Mesendoderm (in vitro differentiated cells): ENCODE measurements at places on chromosomes 13 and 19.
A peak's percentile ranks its signal among the peaks of the same experiment; 100 is the strongest.

- no peak overlapping the region for H3K27ac ChIP-seq
- no peaks in the 10 kb centered on the region for H3K27me3 ChIP-seq
- H3K4me1 ChIP-seq, result peaks cover 2% of the 10 kb centered on the region
- no peak overlapping the region for H3K4me3 ChIP-seq
Measured at GRCh38 chr13:75102001-75102716, 379.8 kb downstream of the TBC1D4 start.

DNA sequence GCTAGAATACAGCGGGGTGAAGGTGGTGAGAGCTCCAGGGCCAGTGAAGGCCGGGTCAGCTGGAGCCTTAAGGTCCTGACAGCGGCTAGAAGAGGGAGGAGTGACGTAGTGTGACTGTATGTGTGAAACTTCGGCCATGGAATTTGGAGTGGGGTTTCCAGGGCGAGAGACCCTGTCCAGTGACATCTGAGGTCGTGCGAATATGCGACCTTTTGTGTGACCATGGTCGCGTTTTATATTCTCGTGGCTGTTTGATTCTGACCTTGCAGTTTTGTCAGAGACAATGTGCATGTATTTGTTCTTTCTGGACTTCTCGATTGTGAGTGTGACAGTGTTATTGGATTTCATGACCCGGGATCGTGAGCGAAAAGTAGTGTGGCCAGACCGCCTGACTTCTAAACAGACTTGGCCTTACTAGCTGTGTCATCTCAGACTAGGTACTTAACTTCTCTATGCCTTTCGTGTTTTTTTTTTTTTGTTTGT is 405 bp upstream of the ZNF569 start:
- peaks cover 2% of the 10 kb centered on the region for H3K36me3 ChIP-seq
- H3K4me3 ChIP-seq, result peak overlapping the region; percentile 23
- no peaks in the 10 kb centered on the region for H3K4me1 ChIP-seq
- no peak for DNase-seq
- H3K27me3 ChIP-seq, result no peaks in the 10 kb centered on the region

- no peaks in the 10 kb centered on the region for H3K36me3 ChIP-seq
- H3K27me3 ChIP-seq, result no peaks in the 10 kb centered on the region
- peaks cover 13% of the 10 kb centered on the region for H3K4me1 ChIP-seq
- H3K27ac ChIP-seq, result no peak overlapping the region
Measured at GRCh38 chr13:114109641-114110041, 22.8 kb downstream of the RASA3 start.

GRCh38 chr19:52941941-52942385 is 18.7 kb upstream of the ZNF888 start:
- peak overlapping the region; percentile 56 for H3K27ac ChIP-seq
- H3K4me3 ChIP-seq, result peak overlapping the region; percentile 88
- no peaks in the 10 kb centered on the region for H3K4me1 ChIP-seq

DNA sequence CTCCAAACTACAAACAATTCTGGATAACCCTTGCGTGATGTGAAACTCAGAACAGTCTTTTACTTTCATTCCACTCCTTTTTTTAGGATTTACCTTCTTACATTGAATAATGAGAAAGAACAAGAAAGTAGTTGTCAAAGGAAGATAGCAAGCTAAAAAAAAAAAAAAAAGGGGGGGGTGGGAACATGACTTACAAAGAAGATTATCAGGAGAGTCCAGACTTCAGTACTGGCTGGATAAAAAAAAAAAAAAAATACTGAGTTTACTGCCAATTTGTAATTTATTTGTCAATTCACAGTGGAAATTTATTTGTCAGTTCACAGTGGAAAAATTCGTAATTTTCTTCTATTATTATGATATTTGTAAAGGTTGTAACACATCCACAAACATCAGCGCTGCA is 792.4 kb upstream of the SLITRK5 start:
- no peaks in the 10 kb centered on the region for H3K27me3 ChIP-seq
- no peak overlapping the region for H3K27ac ChIP-seq
- H3K36me3 ChIP-seq, result no peaks in the 10 kb centered on the region
- peaks cover 3% of the 10 kb centered on the region for H3K4me1 ChIP-seq

GRCh38 chr13:27130979-27131623 is 40.5 kb downstream of the USP12 start:
- H3K4me1 ChIP-seq, result no peaks in the 10 kb centered on the region
- H3K27ac ChIP-seq, result no peak overlapping the region
- H3K36me3 ChIP-seq, result no peaks in the 10 kb centered on the region
- peak; percentile 45 for DNase-seq
- H3K27me3 ChIP-seq, result no peaks in the 10 kb centered on the region
- H3K4me3 ChIP-seq, result no peak overlapping the region

DNA sequence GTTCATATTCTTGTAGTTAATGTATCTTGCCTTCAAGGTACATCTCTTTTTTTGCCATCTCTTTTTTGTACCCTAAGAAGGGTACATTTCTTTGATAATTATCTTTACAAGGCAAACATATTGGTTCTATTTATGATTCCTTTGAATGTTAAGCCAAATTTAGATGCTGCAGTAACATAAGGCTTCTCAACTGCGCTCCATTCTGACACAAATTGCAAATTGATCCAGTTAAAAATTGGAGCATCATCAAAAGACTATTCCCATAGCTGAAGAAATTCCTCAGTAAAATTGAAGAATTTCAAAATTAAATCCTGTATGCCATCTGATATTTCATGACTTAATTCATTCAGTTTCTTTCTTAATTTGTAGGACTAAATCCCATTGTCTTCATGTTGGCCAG is 2.7 kb upstream of the ZNF780A start:
- H3K27me3 ChIP-seq, result no peaks in the 10 kb centered on the region
- no peak for DNase-seq

DNA sequence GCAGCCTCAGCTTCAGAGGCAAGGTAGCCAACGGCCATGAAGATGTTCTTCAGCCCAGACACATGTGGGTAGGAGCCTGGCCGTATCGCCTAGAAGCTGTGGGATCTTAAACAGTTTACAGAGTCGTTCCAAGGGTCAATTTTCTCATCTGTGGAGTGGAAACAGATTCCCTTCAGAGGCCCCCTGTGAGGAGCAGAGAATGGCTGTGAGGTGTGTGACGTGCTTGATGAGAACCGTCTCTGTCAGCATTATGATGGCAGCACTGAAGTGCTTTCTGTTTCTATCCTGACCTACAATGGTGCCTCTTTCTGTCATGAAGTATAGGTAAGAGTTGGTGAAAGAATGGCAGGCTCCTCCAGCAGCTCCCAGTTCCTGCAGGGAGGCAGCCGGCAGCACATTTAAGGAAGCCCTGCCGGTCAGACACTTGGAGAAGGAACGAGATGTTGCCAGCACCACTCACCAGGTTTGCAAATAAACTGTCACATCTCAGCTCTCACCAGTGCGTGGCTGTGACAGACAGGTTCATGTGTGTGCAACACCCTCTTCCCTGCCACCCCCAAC is 277.3 kb downstream of the FOXO1 start:
- H3K27ac ChIP-seq, result no peak overlapping the region
- no peak overlapping the region for H3K4me3 ChIP-seq
- H3K4me1 ChIP-seq, result no peaks in the 10 kb centered on the region
- no peak for DNase-seq
- no peaks in the 10 kb centered on the region for H3K27me3 ChIP-seq
- no peaks in the 10 kb centered on the region for H3K36me3 ChIP-seq

- H3K4me1 ChIP-seq, result no peaks in the 10 kb centered on the region
- no peaks in the 10 kb centered on the region for H3K36me3 ChIP-seq
- no peak overlapping the region for H3K27ac ChIP-seq
Measured at GRCh38 chr13:59885076-59885475, 278.7 kb downstream of the DIAPH3 start.

DNA sequence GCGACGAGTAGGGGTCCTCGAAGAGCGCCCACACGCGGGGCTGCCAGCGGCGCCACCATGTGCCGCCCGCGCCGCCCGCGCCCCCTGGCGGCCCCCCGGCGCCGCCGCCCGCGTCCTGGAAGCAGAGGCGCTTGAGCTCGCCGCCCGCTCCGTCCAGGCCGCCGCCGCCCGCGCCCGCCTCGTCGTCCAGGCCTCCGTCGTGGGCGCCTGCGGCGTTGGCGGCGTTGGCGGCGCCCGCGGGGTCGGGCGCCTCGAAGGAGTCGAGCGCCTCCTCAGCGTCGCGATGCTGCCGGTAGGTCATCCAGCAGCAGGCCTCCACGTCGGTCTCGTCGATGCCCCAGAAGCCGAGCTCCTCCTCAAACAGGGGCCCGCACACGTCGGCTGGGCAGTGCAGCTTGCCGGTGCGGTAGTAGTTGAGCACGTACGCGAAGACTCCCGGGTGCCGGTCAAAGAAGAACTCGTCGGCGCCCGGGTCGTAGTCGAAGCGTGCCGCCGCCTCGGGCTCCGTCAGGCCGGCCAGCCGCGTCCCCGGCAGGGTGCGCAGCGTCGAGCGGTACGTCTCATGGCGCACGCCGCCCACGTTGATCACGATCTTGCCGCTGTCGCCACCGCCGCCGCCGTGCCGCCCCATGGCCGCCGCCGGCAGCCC is 829 bp downstream of the KCNC3 start:
- H3K4me1 ChIP-seq, result peaks cover 6% of the 10 kb centered on the region
- H3K36me3 ChIP-seq, result no peaks in the 10 kb centered on the region
- DNase-seq, result peak; percentile 36

DNA sequence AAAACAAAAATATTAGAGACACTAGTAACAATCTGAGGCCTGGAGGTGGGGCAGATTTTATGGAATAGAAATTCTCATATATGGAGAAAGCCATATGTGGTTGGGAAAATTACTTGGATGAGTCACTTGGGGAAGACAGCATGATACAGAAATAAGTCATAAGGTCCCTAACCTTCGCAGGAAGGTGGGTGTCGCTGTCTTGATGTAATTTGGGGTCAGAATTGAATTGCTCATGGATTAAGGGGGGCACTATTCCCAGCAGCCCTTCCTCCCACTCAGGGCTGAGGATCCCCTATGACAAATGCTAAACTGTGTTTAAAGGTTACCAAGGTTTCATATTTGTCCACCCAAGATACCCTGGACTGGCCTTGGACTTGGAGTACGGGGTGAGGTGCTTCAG is 5.0 kb downstream of the RDH8 start:
- H3K36me3 ChIP-seq, result no peaks in the 10 kb centered on the region
- no peak for DNase-seq
- no peaks in the 10 kb centered on the region for H3K4me1 ChIP-seq
- H3K27ac ChIP-seq, result no peak overlapping the region

DNA sequence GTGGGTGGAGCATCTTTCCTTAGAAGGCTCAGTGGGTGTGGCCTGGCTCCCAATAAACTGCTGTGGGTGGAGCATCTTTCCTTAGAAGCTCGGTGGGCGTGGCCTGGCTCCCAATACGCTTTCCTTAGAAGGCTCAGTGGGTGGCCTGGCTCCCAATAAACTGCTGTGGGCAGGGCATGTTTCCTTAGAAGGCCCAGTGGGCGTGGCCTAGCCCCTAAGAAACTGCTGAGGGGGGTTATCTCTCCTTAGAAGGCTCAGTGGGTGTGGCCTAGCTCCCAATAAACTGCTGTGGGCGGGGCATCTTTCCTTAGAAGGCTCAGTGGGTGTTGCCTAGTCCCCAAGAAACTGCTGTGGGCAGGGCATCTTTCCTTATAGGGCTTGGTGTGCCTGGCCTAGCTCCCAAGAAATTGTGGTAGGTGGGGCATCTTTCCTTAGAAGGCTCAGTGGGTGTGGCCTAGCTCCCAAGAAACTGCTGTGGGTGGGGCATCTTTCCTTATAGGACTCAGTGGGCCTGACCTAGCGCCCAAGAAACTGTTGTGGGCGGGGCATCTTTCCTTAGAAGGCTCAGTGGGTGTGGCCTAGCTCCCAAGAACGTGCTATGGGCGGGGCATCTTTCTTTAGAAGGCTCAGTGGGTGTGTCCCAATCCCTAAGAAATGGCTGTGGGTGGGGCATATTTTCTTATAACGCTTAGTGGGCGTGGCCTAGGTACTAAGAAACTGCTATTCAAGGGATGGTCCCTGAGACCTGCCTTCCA is 10.3 kb downstream of the HSH2D start:
- H3K36me3 ChIP-seq, result no peaks in the 10 kb centered on the region
- H3K4me1 ChIP-seq, result no peaks in the 10 kb centered on the region
- DNase-seq, result peak; percentile 40
- no peak overlapping the region for H3K27ac ChIP-seq

GRCh38 chr19:11494634-11495285 is 10.9 kb downstream of the ZNF653 start:
- no peak overlapping the region for H3K4me3 ChIP-seq
- no peak overlapping the region for H3K27ac ChIP-seq
- H3K27me3 ChIP-seq, result no peaks in the 10 kb centered on the region
- no peaks in the 10 kb centered on the region for H3K4me1 ChIP-seq

DNA sequence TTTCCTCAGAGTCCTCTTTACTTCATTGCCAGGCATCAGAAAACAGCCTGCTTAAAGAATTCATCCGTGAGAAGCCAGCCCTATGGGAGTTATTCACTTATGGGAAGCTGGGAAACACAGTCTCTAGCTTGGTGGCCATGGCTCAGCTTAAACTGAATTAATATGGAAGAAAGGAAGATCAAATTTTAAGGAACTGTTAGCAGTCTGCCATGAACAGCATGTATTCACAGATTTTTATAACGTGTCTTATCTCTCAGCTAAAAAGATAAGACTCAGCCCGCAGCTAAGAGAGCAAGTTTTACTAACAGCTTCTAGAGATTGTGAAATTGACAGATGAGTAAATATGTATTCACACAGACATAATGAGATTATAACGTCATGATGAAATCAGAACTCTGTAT is 253.7 kb upstream of the RXFP2 start:
- no peaks in the 10 kb centered on the region for H3K4me1 ChIP-seq
- no peak overlapping the region for H3K27ac ChIP-seq
- H3K4me3 ChIP-seq, result no peak overlapping the region
- H3K36me3 ChIP-seq, result no peaks in the 10 kb centered on the region
- DNase-seq, result peak; percentile 25

GRCh38 chr13:44537248-44537647 is 38.9 kb downstream of the TSC22D1 start:
- H3K4me1 ChIP-seq, result no peaks in the 10 kb centered on the region
- DNase-seq, result no peak
- H3K36me3 ChIP-seq, result no peaks in the 10 kb centered on the region
- no peak overlapping the region for H3K4me3 ChIP-seq
- no peak overlapping the region for H3K27ac ChIP-seq

- H3K27me3 ChIP-seq, result no peaks in the 10 kb centered on the region
- no peaks in the 10 kb centered on the region for H3K36me3 ChIP-seq
- no peaks in the 10 kb centered on the region for H3K4me1 ChIP-seq
- H3K27ac ChIP-seq, result no peak overlapping the region
Measured at GRCh38 chr19:38911388-38912001, 491 bp downstream of the CCER2 start.

- H3K4me3 ChIP-seq, result no peak overlapping the region
- H3K27ac ChIP-seq, result no peak overlapping the region
- peaks cover 2% of the 10 kb centered on the region for H3K36me3 ChIP-seq
Measured at GRCh38 chr19:18898607-18899408, 2.9 kb upstream of the CERS1 start.

- H3K27ac ChIP-seq, result no peak overlapping the region
- H3K27me3 ChIP-seq, result no peaks in the 10 kb centered on the region
Measured at GRCh38 chr13:39450176-39450575, 152.8 kb downstream of the LHFPL6 start.
